ENCODE measurements at places on chromosomes 12 and 14.

GRCh38 chr12:69120354-69120753 lies 119.0 kb upstream of the CPSF6 start:
- no peak for DNase-seq

GRCh38 chr14:72052356-72052755 lies 120.1 kb downstream of the RGS6 start:
- DNase-seq, result no peak

DNA sequence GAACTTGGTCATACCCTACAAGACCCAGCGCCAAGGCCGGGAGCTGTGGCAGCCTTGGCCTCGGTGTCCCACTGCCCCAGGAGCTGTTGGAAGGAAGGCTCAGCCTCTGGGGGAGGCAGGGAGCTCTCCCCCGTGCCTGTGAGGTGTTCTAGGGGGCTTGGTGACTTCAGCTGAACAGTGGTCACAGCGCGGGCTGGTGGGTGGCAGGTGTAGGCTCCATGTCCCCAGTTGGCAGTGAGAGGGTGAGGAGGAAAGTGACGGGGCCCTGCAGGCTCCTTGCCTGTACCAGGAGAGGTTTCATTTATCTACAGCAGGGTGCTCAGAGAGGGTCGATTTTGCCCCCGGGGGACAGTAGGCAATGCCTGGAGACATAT lies 47.5 kb downstream of the DLK1 start:
- no peak for DNase-seq

DNA sequence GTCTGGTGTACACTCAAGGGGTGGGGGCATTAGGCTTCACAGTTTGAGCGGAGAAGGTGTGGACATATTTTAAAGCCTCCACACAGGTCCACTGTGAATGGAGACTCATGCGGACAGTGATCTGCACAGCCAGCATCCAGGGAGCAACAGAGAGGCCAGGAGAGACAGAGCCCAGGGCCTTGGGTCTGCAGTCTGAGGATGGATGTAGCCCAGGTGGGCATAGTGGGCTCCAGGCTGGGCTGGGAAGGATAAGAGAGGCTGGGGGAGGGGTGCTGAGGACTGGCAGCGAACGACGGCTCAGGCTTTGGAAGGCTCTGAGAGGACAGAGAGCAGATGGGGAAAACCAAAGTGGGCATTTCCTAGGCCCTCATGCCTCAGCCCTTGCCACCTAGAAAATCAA lies 128.8 kb downstream of the PAPOLA start:
- no peak for DNase-seq

GRCh38 chr12:6171409-6172015 lies 28.7 kb upstream of the CD9 start:
- DNase-seq, result no peak

DNA sequence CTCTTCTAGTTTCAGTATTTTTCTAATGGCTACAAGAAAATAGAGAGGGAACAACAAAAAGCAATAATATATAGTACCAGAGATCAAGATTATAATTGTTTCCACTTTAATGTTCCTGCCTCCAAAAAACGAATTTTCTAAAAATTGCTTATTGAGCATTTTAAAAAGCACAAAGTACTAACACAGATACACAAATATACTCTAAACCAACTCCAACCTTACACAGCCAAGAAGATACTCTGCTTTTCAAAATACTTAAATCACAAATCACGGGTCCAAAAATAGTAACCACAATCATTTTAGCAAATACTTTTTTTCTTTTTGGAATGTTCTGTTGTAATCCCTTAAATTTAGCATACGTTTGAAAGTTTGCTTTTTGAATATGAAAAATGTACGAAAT lies 2.0 kb downstream of the YAF2 start:
- no peak for DNase-seq

DNA sequence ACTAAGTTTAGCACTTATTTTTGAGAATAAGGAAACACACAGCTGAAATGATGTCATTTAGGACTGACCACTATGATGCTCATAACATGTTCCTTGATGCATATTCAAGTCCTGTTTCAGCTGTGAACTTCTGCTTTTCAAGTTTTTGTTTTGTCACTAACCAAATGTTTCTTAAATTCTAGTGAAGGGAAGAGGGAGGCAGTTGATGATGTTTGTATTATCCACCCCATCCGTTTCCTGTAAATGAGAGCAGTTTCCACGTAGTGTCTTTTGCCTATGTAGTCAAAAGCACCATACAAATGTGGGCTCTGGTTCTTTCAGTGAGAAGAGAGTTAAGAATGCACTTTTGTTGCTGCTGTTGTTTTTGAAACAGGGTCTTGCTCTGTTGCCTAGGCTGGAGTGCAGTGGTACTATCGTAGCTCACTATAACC lies 491.8 kb downstream of the PCNX1 start:
- peak; percentile 59 for DNase-seq

DNA sequence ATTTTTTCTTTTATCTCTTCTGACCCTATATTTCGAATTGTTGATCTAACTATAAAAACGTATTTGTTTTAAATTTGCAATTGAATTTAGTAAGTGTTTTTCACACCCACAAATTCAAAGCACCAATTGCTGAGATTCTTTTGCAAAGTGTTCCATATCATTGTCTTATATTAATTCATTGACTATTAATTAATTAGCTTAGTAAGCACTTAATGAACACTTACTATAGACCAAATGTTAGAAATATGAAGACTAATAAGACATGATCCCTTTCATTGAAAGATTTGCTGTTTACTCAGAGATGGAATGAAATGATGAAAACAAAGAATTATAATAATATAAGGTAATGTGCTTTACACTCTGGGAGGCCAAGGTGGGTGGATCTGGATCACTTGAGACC lies 14.2 kb downstream of the ANO4 start:
- DNase-seq, result no peak

- DNase-seq, result no peak
These were observed 148.2 kb downstream of the KIF21A start for GRCh38 chr12:39294715-39295114.

DNA sequence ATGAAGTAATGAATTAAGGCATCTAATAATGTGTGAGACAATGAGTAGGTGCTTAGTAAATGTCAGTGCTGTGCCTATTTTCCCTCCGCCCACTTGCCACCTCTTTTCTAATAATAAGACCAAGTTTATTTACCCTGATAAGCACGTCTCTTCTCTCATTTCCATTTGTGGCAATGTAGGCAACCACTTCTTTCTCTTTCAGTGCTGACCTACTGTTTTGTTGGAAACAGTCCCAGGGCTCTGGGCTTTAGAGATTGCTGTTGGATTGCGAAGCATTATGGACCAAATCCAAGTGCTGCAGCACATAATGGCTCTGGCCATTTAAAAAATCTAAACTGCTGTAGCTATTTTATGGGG lies 141.3 kb upstream of the PLEKHG7 start:
- DNase-seq, result no peak

GRCh38 chr14:44428231-44428945 lies 78.7 kb downstream of the FSCB start:
- no peak for DNase-seq

- DNase-seq, result no peak
These were observed 324.9 kb downstream of the NAV3 start for GRCh38 chr12:78155546-78155945.

- no peak for DNase-seq
These were observed 5.0 kb upstream of the POP5 start for GRCh38 chr12:120586206-120586605.

DNA sequence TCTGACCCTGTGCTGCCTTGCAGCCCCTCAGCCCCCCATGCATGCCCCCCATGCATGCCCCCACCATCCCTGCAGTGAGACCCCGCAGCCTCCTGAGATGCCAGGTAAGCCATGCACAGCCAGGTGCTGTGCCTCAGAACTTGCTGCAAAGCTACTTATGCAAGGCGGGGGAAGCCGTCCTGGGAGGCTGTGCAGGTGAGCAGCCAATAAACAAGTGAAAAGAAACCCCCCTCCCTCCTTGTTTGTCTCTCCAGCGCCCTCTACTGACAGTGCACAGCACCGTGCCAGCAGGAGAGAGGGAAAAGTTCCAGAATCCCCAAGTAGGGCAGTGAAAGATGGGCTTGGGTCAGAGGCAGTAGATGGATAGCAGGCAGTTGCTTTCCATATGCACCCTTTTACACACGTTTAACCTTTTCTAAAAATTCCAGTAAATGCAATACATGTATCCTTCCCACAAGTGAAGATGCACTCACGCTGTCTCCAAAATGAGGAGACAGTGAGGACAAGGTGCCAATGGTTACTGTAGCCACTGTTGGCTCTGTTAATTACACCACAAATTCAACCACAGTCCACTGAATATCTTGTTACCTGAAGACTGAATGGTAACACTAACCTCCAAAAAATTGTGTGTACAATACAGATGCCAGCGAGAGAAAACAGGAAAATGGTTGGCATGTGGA lies 18.0 kb downstream of the TNFAIP2 start:
- peak; percentile 29 for DNase-seq

GRCh38 chr14:72613231-72613974 lies 280.5 kb downstream of the DPF3 start:
- no peak for DNase-seq

GRCh38 chr14:54050759-54051158 lies 94.1 kb upstream of the BMP4 start:
- DNase-seq, result no peak

GRCh38 chr14:101200008-101200649 lies 296.6 kb upstream of the RTL1 start:
- no peak for DNase-seq

DNA sequence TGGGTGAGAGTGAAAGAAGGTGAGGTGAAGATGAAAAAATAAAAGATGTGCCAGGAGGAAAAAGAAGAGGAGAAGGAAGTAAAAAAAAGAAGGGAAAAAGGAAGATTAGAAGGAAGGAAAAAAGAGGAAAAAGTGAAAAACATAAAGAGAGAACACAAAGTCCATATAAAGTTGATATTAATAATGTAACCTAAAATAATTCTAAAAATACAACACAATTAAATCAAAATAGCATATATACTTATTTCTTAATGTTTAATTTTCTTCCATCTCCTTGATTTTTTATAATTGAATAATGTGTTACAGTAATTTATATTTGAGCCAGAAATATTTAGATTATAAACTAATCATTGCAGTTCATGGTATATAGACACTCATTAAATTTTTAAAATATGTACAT lies 124.4 kb upstream of the NOVA1 start:
- DNase-seq, result no peak

GRCh38 chr12:49377386-49377785 lies 10.1 kb downstream of the SPATS2 start:
- no peak for DNase-seq

GRCh38 chr12:44053549-44054127 lies 217.8 kb downstream of the TMEM117 start:
- no peak for DNase-seq

- no peak for DNase-seq
These were observed 2.4 kb downstream of the RND1 start for GRCh38 chr12:48863291-48863690.

DNA sequence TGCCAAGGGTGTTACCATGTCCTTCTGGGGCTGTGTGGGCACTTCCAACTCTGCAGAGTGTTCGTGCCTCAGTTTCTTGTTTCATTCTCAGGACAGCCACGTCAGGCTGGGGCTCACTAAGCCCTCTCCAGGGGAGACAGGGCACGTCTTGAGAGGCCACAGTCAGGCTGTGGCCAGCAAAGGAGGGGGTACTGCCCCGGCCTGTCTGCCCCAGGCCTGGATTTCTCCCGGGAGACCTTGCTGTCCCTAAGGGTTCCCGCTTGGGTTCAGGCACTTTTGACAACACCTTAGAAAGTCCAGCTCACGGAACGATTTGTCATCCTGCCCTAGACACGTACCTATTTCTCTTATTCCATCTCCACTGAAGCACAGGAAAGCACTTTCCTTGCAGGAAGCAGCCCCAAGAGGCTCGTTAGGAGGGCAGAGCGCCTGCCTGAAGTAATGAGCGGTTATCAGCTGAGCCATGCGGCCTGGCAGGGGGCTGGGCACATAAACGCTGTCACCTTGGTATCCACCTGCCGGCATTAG lies 290.4 kb upstream of the RTL1 start:
- no peak for DNase-seq

DNA sequence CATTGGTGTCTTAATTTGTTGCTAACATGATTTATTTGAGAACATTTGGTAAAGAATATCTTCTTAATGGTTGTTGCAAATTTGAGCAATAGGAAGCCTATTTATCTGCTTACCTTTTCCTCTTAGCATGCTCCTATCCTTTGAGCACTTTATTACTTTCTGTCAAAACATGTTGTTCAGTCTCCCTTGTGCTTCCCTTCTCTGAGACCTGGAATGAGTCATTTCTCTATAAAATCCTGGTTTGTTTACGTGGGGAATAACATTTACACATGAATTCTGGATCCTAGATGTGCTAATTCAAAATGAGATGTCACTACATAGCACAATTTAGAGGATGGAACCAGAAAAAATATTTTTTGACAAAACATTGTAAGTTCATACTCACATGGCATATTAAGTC lies 844.0 kb upstream of the LRFN5 start:
- no peak for DNase-seq

Measured in activated CD4-positive, alpha-beta T cell treated with anti-CD3 and anti-CD28 coated beads, Interleukin-2, amount 10 ng/mL, durations not matched to agents 7 days and 5 days (primary cell).